Memory B cell (primary cell): ENCODE measurements at places on chromosomes 3 and 15.

GRCh38 chr3:111738238-111738637 is 120.8 kb upstream of the PHLDB2 start:
- DNase-seq, result no peak

DNA sequence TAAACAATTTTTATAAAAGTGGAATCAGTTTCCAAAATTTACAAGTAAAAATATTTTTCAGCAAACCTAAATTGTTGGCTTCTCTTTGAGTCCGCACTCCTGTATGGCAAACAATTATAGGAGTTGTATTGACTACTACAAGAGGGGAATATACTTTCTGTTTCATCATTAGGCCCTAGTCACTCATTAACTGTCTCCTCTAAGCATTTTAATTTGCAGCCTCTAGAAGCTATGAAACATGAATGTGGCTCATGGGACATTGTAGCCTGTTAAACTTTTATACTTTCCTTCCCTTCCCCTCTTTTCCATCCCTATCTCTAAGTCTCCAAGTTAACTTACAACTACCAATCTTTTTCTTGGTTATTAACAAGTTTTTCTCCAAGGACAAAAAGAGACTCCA is 58.9 kb upstream of the CBLB start:
- no peak for DNase-seq

DNA sequence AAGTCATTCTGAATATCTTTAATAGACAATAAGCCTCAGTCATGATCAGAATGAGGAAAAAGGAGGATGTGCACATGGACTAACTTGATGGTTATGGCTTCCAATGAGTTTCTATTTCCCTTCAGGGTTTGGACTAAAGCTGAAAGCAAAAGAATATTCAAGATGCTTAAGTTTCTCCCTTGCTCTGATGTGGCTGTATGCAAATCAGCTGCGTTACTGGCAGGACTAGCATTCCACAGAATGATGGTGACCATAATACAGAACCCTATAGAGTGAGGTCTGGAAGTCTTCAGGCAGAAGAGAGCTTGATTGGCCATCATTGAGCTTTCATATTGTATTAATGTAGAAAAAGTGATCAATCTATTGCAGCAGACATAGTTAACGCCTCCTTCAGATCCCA is 466.0 kb downstream of the NLGN1 start:
- no peak for DNase-seq

- no peak for DNase-seq
Measured at GRCh38 chr3:183725387-183725786, 27.8 kb downstream of the YEATS2 start.

DNA sequence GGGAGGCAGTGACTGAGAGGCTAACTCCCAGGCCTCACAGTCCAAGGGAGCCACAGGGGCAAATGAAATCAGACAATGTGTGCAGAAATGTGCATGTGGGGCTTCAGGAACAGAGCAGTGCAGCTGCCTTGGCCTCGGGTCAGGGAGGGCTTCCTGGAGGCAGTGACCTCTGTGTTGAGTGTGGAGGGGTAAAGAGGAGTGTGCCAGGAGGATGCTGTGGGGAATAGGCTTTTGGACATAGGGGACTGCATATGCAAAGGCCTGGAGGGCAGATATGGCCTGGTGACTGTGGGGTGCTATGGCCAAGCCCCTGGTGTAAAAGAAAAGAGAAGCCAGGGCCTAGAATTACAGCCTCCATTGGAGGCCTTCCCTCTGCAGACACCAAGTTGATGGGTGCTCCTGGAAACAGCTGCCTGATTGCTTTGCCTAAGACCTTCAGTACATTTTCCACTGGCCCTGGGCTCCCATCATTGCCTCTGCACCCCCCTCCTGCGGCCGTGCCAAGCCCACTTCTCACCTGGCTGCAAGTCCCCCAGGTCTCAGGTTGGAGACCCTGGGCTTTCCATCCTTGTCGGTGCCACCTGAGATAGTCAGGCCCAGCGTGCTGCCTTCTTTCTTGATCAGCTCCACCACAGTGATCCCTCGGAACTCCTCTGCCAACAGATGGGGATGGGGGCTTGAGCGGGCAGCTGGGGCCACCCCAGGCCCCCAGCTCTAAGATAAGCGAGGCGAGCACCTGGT is 15.1 kb downstream of the GRIP2 start:
- no peak for DNase-seq

DNA sequence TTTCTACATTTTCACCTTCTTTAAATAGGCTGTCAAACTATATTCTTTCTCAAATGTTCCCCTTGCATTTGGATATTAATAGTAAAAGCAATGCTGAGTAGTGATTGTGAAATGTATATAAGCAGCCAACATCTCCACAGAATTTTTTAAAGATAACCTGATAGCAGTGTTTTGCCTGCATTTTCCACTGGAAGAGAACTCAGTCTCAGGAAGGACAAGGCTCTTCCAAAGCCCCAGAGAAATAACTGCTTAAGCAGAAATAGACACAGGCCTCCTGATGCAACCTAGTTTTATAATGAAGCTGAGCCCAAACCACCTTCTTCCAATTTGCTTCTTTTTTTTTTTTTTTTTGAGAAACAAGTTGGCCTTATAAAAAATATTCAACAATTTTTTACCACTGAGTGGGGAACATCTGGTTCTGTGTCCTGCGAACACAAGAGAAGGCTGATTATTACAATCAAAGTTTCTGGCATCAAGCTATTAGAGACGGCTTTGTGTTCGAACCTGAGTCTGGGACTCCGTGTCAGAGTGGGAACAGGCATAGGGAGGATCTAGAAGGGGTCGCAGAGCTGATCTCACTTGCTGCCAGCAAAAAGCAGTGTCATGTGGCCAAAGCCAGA is 332.5 kb upstream of the TBL1XR1 start:
- no peak for DNase-seq

DNA sequence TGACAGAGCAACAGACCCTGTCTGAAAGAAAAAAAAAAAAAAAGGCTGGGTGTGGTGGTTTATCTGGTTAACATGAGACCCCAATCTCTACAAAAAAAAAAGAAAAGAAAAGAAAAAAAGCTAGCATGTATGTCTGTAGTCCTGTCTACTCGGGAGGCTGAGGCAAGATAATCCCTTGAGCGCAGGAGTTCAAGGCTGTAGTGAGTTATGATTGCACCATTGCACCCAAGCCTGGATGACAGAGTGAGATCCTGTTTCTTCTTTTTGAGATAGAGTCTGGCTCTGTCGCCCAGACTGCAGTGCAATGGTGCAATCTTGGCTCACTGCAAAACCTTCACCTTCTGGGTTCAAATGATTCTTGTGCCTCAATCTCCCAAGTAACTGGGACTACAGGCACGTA is 8.4 kb upstream of the DHX30 start:
- no peak for DNase-seq

DNA sequence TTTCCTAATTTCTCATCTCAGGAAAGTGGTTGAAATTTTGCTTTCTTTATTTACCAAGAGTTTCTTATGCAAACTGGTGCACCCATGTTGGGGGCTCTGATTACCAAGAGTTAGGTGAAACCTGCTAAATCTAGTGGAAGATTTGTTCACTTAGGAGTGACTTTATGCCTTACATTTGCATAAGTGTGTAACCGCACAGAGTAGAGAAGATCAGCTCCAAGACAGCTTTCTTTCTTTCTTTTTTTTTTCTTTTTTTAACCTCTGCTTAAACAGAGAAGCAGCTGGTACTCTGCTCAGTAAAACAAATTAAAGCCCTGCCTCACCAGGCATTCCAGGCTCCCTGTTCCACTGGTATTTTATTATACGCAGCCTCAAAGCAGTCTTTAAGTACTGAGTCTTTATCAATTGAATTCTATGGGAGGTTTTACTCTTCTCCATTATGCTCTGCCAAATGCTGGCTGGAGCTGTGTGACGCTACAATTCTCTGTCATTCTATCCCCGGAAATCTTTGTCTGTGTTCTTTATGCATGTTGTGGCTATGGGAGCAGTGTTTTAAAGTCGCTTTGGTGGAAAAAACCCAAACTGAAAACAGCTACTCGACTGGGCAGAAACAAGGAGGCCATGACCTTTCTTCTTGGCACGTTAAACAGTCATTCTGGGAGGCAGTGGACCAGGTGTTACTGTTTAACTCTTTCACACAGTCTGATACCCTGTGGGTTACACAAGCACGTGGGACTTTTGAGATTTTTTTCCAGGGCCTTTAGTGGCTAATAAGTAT is 55.2 kb upstream of the GBE1 start:
- no peak for DNase-seq

GRCh38 chr3:34842706-34843480 is 796.4 kb upstream of the ARPP21 start:
- DNase-seq, result no peak

- no peak for DNase-seq
Measured at GRCh38 chr3:42101048-42101447, 9.9 kb downstream of the TRAK1 start.

- no peak for DNase-seq
Measured at GRCh38 chr3:139388821-139389551, 461 bp downstream of the COPB2 start.

DNA sequence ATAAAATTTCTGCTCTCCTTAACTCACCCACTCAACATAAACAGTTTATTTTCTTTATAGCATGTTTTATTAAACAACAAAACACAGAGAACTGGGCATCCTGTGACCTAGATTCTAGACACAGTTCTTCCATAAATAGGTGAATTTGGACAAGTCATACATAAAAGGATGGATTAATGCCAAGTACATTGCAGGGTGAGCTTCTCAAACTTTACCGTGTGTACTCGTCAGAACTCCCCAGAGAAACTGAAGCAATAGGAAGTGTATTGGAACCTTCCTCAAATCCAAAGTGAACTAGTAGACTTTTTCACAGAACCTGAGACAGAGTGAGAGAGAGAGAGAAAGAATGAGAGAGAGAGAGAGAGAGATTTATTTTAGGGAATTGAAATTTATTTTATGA is 139.7 kb downstream of the CD47 start:
- DNase-seq, result no peak

- DNase-seq, result no peak
Measured at GRCh38 chr3:27201492-27201891, 167.7 kb downstream of the NEK10 start.

GRCh38 chr15:43266834-43267233 is at the start of gene TGM5:
Gene TGM5 (minus strand): TSS chr15:43266928. CDS start chr15:43266849, 79 bp downstream.
- no peak for DNase-seq

- no peak for DNase-seq
Measured at GRCh38 chr15:91135201-91136130, 35.4 kb downstream of the SV2B start.

DNA sequence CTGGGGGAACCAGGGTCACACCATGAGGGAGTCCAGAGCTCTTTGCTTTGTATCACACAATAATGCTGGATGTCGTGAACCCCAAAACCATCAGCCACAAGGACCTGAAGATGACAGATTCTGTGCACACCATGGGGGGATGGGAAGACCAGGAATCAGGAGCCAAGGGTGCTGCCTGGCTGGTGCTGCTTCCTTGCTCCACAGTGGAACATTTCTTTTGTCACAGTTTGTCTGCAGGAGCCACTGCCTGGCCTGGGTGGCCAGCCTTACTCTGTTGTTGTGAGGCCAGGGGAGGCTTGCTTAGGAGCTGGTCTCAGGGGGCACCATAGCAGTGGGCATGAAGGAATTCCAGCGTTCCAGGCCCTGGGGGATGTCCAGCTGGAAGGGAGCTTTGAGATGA is 6.5 kb upstream of the TGM5 start:
- no peak for DNase-seq

DNA sequence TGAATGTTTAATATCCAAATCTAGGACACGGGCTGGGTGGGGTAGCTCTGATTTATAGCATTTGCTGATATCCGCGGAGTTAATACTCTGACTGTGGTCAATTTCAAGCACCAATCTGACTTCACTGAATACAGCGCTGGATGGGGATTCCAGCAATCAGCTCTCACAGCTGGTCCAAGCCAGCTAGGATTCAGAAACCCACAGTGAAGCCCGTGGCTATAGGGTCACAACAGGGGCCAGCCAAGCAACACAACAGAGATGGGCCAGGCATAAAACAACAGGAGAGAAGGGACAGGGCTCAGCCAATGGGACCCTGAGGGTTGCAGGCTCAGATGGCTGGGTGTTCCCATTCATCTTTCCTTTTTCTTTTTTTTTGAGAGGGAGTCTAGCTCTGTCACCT is 5.4 kb upstream of the LMAN1L start:
- no peak for DNase-seq

- DNase-seq, result no peak
Measured at GRCh38 chr15:45168751-45169551, 18.8 kb downstream of the SHF start.
